ENCODE measurements at places on chromosomes 7 and 10.

GRCh38 chr10:123746520-123746919 lies 80.4 kb downstream of the GPR26 start:
- DNase-seq = no peak

GRCh38 chr7:80263333-80263732 lies 128.7 kb downstream of the GNAI1 start:
- no peak for DNase-seq

DNA sequence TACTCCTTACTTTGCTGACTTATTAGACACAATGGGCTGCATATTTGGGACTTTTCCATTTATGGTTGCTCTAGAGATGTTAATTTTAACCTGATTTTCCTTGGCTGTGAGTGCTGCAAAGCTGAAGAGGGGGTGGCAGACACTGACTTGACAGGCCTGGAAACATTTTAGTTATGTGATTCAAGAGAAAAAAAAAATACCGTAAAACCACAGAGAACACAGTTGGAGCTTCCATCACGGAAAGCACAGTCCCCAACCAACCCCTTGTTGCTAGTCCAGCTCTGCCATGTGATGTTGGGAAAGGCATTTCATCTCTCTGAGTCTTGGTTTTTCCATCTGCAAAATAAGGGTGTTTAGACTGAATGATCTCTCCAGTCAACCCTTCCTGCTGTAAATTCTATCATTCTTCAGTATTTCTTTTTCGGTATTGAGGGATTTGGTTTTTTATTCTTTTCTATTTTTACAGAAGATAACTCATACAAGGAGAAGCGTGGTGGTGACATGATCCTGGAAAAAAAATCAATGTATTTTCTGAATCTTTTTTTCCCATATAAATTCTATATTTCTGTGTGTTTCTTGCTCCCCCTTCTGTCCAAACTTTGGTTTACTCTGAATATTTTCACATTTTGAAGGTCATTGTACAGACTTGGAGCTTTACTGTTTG lies 246.1 kb downstream of the REEP3 start:
- DNase-seq = no peak

DNA sequence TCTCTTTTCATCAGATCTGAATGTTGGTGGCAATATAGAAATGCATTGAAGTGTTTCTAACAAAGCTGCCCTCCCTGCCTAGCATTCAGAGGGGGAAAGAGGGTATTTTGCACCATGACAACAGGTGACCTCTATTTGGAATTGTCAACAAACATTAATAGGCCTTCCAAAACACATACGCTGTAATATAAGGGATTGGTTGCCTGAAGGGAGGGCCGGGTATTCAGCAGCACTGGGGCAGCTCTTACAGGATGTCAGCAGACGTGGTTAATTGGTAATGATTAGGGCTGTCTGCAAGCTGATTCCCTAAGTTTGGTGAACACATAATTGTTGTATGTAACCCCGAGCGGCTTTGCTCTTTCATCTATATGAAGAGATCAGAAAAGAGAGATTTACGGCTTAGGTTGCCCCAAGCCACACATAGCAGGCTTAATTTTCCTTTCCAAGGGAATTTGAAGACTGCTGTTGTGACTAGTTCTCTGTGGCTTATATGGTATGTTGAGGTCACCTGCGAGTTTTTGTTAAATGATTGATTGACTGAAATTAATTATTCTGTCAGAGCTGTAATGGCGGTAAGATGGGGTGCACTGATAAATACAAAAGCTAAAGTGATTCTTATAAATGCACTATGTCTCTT lies 759.3 kb downstream of the LRMDA start:
- no peak for DNase-seq

GRCh38 chr10:18659819-18660535 lies 746 bp downstream of the ARL5B start:
- no peak for DNase-seq

DNA sequence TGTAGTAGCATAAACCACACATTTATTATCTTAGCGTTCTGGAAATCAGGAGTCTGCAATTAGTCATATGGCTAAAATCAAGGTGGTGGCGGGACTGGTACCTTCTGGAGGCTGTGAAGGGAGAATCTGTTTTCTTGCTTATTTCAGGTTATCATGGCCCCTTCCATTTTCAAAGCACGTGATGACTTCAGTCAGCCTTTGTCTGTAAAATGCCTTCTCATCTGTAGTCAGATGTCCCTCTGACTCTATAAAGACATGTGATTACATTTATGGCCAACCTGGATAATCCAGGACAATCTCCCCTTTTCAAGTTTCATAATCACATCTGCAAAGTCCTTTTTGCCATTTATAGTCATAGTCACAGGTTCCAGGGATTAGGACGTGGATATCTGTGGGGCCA lies 15.5 kb upstream of the ZNF248 start:
- DNase-seq = no peak

GRCh38 chr10:76299501-76299900 lies 868.1 kb downstream of the LRMDA start:
- DNase-seq = no peak

DNA sequence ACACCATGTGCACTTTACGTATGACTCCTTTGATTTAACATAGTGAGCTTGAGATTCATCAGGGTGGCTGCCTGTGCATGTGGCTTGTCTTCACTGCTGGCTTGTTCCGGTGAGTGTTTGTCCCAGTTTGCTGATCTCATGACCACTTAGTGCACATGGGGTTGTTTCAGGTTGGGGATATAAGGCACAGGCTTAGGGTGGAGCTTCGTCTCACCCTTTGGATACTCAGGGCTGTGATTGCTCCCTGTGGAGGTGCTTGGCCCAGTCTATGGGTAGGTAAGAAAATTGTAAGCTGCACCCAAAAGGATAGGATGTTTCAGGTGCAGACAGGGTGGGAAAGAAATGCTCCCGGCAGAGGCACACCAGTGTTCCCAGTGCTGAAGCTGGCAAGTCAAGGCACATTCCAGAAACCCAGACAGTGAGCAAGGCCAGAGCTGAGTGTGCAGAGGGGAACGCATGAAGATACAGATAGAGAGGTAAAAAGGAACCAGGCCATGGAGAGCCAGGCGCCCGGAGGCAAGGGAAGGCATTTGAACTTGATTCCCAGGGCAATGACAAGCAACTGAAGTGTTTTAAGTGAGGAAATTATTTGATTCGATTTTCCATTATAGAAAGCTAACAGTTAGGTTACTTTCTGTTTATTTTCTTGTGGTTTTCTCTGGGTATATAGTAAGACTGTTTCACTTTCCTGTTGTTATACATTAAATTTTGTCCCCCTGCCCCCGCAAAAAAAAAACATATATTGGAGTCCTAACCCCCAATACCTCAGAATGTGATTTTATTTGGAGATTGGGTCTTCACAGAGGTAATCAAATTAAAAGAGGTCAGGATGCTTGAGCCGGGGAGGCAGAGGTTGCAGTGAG lies 289.8 kb upstream of the KLF6 start:
- DNase-seq = no peak

DNA sequence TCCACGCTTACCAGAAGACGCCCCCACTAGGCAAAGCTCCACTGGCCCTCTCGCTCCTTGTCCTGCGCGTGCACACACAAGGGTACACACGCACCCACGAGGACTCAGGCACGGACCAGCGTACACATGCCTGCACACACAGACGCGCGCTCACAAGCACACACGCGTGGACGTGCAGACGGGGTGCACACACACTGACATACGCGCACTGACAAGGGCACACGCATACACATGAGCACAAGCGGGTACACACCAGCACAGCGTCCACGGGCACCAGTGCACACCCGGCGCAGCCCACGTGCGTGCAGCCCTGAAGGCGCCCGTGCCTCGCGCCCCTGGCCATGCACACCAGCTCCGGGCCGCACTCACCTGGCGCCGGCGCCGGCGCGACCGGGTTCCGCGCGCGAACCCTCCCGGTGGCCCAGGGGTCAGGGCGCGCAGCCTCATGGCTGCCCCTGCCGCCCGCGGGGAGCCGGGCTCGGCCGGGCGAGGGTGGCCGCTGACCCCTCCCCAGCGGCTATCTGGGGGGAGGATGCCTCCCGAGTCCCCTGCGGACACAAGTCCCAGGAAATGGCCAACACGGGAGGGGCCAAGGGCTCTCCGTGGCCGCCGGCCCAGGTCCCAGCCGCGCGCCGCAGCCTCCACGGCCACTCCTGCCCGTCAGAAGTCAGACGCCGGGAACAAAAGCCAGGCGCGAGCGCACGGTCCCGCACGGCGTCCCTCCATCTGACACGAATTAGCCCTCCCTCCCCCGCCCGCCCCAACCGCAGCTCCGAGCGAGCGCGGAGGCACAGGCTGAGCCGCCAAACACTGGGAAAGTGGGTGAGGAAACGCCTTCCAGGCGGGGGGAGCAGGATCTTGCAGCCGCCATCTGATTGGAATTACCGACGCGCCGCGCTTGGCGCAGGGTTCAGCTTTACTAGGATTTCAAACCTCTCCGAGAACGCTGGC lies 45.0 kb downstream of the TNS3 start:
- DNase-seq = no peak

DNA sequence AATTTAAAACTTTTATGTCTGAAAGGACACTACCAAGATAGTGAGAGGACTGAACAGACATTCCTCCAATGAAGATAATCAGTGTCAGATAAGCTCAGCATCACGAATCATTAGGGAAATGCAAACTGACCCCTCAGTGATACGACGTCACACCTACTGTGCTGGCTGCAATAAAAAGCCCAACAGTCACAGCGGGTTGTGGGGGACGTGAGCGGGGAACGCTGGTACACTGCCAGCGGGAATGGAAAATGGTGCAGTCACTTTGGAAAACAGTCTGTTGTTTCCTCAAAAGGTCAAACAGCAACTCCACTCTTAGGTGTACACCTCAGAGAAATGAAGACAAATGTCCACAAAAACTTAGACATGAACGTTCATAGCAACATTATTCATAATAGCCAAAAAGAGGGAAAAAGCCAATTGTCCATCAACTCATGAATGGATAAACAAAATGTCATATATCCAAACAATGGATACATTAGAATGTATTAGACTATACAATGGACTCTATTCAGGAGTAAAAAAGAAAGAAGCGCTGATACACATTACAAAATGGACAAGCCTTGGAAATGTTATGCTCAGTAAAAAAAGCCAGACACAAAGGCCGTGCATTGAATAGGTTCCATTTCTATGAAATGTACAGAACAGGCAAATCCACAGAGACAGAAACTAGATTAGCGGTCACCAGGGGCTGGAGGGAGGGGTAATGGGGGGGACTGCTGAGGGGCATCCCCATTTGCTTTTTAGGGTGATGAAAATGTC lies 2.4 kb upstream of the ECHS1 start:
- no peak for DNase-seq

DNA sequence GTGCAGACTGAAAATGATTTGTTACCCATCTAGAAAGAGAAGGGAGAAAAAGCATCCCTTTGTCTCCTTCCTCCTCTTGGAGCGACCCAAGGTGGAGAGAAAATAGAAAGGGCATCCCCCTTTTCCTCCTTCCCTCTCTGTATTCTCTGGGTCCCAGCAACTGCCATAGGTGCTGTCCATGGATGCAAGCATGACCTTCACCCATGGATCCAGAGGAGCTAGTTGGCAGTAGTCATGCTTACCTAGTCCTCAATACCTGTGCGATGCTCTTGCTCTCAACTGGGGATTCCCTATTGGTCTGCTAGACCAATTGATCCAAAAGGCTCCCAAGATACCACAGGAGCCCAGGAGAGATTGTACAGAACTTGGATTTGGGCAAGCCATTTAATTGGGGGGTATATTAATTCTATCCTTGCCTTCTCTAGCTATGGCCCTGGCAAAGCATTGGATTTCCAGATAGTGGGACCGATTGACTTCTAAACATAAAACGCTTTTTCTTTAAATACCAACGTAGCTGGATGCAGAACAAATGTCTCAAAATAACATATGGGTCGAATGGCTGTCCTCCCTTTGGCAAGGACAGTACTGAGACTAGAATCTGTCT lies 547.8 kb upstream of the IGFBP3 start:
- DNase-seq = no peak

DNA sequence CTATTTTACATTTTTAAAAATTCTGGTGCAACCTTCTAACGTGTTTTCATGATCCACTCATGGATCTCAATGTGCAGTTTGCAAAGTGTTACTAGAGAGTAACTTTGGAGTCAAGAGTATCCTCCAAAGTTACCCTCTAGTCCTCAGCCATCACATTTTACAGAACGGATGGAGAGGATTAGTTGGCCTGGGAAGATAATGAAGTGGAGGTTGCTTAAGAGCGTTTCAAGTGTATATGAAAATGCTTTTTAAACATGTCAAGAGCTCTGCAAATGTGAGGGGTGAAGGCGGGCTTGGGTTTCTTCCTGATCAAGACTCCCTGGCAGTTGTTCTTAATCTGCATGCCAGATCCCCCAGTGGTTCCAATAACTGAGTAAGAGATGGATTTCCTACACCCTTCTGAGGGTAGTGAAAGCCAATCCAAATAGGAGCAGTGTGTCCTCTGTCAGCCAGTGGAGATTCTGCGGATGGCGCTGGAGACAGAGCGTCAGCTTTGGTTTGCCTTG lies 299.4 kb upstream of the NPVF start:
- DNase-seq = no peak

GRCh38 chr10:129207297-129207696 lies 259.7 kb upstream of the MGMT start:
- DNase-seq = no peak

DNA sequence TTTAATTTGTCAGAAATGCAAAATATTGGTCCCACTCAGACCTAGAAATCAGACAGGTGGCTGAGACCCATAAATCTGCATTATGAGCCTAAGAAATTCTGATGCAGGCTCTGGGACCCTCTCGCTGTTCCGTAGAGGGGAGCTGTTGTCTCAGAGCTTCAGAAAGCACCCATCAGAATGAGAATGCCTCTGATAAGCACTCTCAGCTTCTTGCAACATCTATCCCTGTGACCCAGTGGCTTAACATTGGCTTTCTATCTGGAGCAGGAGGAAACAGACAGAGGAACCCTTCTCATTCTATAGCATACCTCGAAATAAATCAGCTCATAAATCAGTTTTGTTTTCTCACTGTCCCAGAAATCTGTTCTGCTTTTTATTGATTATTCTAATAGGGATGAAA lies 184.6 kb upstream of the SP4 start:
- no peak for DNase-seq

- no peak for DNase-seq
Measured at GRCh38 chr7:2730846-2731770, 43.1 kb downstream of the AMZ1 start.

DNA sequence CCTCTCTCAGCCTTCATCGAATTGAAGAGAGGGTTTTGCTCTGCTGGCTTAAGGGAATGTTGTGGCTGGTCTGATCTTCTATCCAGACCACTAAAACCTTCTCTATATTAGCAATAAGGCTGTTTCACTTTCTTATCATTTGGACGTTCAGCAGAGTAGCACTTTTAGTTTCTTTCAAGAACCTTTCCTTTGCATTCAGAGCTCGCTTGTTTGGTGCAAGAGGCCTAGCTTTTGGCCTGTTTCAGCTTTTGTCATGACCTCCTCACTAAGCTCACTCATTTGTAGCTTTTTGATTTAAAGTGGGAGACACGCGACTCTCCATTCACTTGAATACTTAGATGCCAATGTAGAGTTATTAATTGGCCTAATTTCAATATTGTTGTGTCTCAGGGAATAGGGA lies 3.9 kb downstream of the MPP7 start:
- DNase-seq = no peak

GRCh38 chr7:6012355-6013104 lies 3.5 kb downstream of the AIMP2 start:
- no peak for DNase-seq
